Esophagus mucosa (tissue), 1 donor: ENCODE measurements at places on chromosomes 1 and 21.
A peak's percentile ranks its signal among the peaks of the same experiment; 100 is the strongest.

DNA sequence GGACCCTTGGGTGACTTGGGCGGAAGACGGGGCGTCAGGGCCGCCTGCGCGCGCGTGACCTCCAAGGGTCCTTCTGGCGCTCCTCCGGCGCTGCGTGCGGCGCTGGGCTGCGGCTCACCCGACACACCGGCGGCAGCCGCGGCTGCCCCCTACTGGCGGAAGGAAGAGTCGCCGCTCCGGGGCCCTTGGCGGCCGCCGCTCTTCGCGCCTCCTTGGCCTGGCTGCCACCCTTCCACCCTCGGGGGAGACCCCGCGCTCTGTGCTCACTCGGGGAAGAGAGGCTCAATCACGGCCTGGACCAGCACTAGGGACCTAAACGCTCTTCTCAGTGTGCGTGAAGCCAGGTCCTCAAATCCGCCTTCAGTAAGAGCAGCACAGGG lies 89.7 kb downstream of the DMRTA2 start:
- peak; percentile 77 for ATAC-seq

DNA sequence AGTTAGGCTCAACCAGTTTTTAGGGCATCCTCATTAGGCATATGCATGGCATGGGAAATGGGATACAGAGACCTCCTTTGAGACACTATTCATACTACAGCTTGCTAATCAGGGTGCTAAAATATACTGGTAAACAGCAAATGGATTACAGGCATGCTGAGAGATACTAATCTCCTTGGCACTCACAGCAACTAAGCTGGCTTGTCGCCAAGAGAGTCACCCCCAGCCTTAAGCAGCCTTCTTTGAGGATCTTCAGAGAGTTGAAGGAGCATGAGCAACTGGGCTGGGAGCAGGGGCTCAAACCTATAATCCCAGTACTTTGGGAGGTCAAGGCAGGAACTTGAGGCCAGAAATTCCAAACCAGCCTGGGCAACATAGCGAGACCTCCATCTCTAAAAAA lies 120.1 kb upstream of the NR5A2 start:
- ATAC-seq, result no peak

- no peak for ATAC-seq
Observed at GRCh38 chr1:27885114-27885528, 12.8 kb downstream of the THEMIS2 start.

GRCh38 chr1:160409486-160409885 lies 9.1 kb downstream of the VANGL2 start:
- no peak for ATAC-seq

- no peak for ATAC-seq
Observed at GRCh38 chr1:173314656-173315055, 107.5 kb upstream of the TNFSF4 start.

DNA sequence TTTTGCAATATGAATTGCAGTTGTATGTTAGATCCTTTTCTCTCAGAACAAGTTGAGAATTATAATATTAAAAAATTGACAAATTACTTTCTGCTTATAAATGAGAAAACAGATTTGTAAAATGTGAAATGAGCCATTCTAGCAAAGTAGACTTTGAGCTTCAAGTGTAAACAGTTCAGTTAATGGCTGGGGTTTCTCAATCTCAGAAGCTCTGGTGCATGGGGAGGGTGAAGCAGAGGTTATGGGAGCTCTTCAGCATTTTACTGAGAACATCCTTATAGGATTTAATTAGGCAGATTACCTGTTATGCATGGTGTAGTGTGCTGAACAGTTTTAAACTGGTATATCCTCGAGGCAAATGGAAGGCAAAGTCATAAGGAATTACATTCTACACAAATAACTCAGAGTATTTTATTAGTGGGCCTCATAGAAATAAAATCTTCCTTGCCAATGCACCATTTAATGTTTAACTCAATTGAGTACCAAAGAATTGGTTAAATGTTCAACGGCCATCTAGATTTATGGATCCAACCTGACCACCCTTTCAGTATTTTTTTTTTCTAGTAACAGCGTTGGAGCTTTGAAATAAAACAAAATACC lies 1143.6 kb upstream of the ADGRL2 start:
- ATAC-seq, result no peak

- ATAC-seq, result no peak
Observed at GRCh38 chr1:243420946-243421685, 165.3 kb downstream of the SDCCAG8 start.

- no peak for ATAC-seq
Observed at GRCh38 chr1:220448217-220448616, 79.7 kb upstream of the MARK1 start.

DNA sequence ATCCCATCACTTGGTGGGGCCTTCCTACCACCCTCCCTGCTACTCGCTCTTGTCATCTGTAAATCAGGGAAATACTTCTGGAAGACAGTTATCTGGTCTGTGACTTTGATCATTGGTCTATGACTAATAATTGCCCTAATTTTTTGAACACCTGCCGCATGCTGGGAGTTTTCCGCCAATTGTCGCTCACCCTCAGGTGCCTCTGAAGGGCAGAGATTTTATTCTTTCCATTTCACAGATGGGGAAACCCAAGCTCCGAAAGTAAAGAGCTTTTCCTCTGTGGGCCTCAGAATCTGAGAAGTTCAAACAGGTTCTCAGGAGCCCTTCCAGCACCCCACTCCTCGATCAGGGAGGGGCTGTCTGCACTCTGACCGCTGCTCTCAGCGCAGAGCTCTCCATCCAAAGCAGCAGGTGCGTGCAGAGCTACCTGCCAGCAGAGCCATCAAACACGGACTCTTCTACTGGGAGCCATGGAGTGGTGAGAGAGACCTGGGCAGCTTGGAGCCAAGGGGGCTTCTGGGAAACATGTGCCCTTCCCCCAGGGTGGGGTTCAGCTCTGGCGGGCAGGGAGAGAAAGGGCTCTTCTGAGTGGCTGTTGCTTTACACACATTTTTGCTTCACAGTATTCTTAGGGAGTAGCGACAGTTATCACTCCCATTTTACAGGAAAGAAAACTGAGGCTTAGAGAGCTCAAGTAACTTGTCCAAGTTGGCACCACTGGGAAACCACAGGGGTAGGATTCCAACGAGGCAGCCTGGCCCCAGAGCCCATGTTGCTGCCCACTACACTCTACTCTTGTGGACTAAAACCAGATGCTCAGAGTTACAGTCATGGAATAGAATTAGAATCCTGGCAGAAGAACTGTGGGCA lies 5.8 kb upstream of the RUNX3 start:
- ATAC-seq, result no peak

DNA sequence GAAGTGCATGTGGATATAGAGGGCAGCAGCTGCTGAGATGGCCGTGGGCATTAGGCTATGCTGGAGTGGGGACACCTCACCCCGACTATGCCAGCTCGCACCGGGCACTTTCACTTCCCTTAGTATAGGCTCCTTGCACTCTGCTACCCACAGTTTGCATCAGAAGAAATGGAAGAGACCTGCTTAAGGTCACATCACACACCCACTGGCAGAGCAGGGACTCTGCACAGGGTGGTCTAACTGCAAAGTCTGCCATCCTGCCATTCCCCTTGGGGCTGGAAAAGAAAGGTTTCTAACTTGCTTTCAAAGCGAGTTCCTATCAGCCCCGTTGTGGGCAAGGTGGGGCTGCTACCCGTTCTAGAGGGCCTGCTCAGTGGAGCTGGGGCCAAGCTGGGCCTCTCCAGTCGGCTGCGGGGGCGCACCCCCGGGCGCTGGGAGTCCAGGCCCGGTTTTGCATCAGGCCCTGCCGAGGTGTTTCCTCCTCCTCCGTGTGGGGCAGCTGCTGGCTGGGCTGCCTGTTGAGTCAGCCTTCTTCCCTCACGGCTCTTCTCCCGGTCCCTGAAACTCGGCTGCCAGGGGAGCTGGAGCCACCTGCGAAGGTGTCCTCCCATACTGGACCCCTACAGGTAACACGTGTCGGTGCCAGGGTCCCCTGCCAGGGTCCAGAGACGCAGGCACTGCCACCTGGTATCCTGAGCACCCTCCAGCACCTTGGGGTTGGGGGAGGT lies at the start of gene SYTL1:
TSS of gene SYTL1 (plus strand) at position 498 of the 728 bp plus-strand sequence. CDS start 3,313 bp downstream, outside the sequence.
- ATAC-seq, result peak; percentile 66

GRCh38 chr21:43204638-43205037 lies 35.8 kb downstream of the CRYAA start:
- ATAC-seq, result no peak

GRCh38 chr1:103517380-103518047 lies 8.0 kb upstream of the RNPC3 start:
- no peak for ATAC-seq

- ATAC-seq, result no peak
Observed at GRCh38 chr1:1442069-1442770, 6.7 kb downstream of the VWA1 start.

- ATAC-seq, result no peak
Observed at GRCh38 chr21:25737421-25737820, 2.6 kb downstream of the GABPA start.

DNA sequence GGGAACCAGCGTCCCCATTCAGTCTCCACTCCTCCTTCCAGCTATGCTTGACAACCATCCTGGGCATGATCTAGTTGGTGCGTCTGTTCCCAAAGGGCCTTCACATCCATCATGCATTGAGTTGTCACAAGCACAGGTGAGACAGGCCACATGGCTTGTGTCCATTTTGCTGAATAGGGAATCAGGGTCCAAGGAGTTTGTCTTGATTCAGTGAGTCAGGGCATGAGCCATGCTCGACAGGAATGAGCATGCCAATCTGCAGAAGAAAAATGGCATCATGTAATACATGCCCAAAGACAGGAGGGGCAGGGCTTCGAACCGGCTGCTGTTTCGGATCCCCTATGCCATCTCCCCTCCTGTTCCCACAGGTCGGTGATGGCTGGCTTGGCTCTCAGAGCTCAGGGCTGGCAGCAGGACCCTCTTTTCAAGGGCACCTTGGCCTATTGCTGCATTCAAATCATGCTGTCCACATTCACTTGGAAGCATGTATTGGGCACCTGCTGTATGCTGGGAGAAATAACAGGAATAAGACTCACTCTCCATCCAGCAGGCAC lies 44.5 kb downstream of the PKP1 start:
- peak; percentile 76 for ATAC-seq

- ATAC-seq, result no peak
Observed at GRCh38 chr21:17264182-17264581, 248.7 kb upstream of the CXADR start.

DNA sequence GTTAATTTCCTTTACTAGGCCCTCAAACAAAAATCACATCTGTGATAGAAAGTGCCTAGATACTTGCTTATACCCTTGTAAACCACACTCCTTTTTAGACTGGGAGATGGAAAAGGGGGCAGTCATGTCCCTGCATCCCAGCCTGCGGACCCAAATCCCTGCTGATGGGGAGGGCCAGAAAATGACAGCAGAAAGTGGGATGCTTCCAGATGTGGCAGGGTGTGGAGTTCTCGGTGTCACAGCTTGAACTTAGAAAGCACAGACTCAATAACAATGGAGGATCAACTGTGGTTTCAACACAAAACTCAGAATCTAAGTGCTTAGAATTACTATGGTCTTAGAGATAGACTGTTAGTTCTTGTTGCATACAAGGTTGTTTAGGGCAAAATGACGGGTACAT lies 95.6 kb upstream of the F3 start:
- no peak for ATAC-seq

GRCh38 chr1:23396380-23396779 lies 26.7 kb upstream of the ZNF436 start:
- no peak for ATAC-seq

DNA sequence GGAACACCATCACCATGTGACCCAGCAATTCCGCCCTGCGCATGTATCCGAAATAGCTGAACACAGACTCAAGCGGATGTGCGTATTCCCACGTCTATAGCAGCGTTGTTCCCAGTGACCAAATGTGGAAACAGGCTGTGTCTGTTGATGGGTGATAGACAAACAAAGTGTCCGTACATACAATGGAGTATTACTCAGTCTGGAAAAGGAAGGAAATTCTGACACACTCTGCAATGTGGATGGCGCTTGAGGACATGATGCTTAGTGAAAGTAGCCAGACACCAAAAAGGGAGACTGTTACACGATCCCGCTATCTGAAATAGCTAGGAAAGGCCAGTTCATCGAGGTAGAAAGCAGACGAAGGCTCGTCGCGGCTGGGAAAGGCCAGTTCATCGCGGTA lies 25.8 kb downstream of the PDXK start:
- ATAC-seq, result no peak
